GM23338 (cell line): ENCODE measurements at places on chromosomes 5 and 9. TPM values are rescaled to one million over a fixed set of nuclear protein-coding genes. Genes with fewer than 3 reads are reported as not detected.

DNA sequence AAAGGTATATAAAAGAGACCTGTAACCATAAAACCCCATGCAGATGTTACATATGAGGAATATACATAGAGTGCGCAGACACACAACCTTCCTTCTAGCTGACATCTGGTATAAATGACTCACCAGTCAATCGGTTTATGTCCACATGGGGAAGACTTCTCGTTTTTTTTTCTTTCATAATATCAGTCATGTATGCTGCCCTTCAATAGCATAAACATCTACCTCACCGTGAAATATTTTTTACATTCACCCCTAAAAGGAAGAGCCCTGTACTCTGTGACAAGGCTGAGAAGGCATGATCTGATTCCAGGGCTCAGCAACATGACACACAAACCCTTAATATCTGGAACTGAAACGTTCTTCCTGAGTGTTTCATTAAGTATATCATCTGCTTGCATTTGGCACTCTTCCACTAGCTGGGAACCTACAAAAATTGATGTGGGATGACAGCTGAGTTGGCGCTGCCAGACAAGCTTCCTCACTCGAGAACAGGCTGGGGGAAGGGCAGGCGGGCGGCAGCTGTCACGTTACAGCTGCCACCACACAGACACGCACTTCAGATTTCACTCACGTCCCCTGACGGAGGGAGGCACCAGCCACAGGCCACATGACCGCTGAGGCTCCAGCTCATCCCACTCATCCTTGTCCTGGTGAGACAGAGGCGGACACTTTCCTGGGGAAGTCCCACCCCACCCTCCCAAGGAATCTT is 74.2 kb downstream of the SHB start:
- DNase-seq = no peak

Gene SPOCK1
- total RNA-seq = 10.5 and 17.2 TPM in 2 replicates

- DNase-seq = peak; percentile 71
Observed at GRCh38 chr9:133534346-133535291, at the start of gene ADAMTSL2. ADAMTSL2 (plus strand) TSS chr9:133534704; CDS start chr9:133536713, 2,009 bp downstream.

Gene SPATA9
- total RNA-seq = not detected in 2 replicates

DNA sequence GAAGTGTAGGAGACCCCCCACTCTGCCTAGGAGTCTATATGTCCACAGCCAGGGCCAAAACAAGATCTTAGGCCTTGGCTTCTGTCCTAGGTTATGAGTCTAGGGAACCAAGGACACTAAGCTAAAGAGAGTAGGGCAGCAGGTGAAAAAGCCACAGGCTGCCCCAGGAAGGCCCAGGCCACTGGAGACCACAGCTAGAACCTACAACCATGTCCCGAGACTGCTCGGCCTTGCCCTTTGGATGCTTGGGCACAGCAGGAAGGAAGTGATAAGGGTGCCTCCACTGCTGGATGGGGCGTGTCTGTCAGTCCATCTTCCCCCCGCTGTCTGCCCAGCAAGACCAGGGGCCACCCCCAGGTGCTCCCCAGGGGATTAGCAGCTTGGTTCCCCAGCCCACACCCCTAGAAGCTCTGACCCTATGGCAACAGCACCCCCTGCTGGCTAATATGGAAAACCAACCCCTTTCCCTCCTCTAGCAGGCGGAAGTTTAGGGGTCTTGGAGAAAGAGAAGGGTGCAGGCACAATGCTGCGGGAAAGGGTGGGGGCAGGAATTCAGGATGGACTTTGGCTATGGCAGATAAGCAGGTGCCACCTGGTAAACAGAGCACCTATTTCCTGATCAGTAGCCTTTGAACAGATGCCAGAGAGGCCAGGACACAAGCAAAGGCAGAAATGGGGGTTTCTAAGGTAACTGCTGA is 10.5 kb upstream of the IRF1 start:
- DNase-seq = peak; percentile 82

- DNase-seq = no peak
Observed at GRCh38 chr5:153437251-153437650, 53.2 kb upstream of the GRIA1 start.
